ENCODE measurements at places on chromosomes 11 and 22.

- DNase-seq: no peak
These were observed 26.6 kb downstream of the TBX1 start for GRCh38 chr22:19786959-19787848.

DNA sequence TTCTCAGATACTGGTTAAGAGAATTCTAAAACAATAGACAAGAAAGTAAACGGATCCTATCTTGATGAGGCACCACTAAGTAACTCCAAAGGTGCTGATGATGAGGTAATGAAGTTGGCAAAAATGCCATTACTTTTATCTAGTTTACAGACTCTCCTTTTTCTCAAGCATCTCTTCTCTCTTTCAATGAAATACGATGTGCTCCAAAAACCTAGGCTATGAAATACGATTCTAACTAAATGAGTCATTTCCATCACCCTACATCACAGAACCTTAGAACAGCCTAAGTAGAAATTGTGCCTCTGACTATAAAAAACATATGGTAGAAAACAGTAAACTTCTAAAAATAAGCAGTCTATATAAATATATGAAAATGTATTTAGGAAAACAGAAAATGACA lies 58.9 kb upstream of the ARHGAP32 start:
- no peak for DNase-seq

GRCh38 chr11:120424970-120425332 lies 86.6 kb upstream of the GRIK4 start:
- no peak for DNase-seq

DNA sequence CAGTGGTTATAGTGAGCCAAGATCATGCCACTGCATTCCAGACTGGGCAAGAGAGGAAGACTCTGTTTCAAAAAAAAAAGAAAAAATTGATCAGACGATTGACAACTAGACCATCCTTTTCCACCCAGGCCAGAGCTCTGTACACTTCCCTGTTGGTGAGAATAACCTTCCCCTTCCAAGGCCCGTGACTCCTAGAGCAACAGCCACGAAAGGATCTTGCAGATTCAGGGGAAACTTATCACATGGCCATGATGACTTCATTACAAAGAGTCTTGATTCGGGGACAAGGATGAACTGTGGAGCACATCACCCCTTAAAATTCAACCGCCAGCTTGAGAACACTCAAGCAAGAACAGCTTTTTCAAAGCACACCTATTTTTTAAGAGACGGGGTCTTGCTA lies 10.3 kb downstream of the CD5 start:
- no peak for DNase-seq

DNA sequence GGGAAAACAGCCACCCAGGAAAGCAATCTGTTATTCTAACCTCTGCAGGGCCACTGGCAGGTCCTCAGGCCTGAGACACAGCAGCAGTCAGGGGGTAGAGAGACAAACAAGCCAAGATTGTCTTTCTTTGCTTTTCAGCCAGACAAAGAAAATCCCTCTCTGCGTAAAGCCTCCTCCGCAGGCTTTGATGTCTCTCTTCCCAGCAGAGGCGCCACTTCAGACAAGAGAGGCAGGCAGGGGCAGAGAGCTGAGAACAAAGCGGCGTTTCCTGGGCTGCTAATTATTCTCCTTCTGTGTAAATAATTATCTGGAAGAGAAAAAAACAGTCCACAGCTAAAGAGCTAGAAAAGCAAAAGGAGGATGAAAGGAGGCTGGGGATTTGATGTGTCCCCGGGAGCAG lies 102.7 kb upstream of the SEZ6L start:
- DNase-seq: no peak

DNA sequence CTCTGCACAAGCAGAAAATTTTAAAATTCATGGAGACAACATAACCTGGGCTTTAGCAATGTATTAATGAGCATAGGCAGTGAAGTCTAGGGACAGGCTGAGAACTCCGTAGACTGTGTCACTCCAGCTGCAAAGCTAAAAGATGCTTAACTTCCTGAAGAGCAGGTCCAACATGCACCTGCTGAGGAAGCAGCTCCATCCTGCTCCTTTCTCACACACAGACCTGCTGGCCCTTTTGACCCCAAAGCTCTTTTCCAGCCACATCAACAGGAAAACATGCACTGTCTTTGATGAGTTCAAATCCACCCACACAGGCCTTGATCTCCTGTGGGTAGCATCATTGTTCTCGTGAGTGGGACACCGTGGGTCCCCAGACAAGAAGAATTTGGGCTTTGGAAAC lies 36.0 kb downstream of the SYN3 start:
- no peak for DNase-seq

GRCh38 chr11:134478176-134478575 lies 66.1 kb upstream of the B3GAT1 start:
- DNase-seq: no peak

DNA sequence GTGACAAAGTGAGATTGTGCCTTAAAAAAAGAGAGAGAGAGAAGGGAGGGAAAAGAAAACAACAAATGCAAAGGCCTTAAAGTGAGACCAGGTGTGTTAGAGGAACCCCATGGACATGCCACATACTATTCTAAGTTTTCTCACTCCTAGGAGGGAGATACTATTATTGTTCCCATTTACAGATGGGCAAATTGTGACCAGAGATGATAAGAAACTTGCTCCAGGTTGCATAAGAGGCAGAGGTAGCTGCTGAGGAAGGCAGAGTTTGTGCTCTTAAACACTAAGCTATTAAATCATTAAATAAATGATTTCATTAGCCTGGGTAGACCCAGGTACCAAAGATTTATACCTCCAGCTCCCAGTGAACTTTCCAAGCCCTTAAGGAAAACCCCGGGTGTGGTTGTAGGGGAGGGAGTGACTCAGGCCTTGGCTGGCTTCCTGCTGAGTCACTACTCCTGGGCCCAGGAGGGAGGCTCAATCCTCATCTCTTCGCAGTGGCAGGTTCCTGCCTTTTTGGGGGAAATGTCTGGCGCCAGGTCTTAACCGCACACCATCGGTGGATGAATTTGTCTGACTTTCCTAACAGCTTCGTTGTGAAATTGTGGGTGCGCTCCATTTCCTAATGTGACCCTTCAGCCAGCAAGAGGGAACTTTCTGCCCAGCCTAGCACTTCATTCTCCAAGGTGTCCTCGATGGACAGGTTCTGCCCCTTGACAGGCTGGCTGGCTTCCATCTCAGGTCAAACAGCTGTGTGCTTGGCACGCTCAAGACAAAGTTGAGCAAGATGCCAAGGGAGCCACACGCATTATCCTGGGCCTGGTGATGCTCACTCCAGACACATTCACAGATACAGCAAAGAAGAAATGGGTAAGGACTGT lies 33.4 kb upstream of the PTPRJ start:
- DNase-seq: peak; percentile 60

- no peak for DNase-seq
These were observed 21.8 kb downstream of the ARFGAP2 start for GRCh38 chr11:47154616-47155570.

DNA sequence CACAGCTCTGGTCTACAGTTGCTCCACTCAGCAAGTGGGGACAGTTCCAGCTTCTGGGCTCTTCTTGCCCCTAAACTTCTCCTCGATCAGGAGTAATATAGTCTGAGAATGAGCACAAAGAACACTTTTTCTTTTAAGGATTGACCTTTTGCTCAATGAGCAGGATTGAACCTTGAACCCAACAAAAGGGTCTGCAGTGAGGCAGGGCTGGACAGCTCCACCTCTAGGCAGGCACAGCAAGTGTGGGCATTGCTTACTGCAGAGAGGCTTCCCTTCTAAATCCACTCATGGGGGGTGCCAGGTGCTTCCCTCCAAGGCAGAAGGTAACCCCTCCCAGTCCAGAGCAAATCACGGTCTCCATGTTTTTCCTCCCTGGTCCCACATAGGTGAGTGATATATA lies 279.5 kb downstream of the ST3GAL4 start:
- DNase-seq: no peak

- DNase-seq: no peak
These were observed 67.5 kb upstream of the OR5AN1 start for GRCh38 chr11:59291228-59291627.

GRCh38 chr11:34140149-34140548 lies 34.7 kb downstream of the NAT10 start:
- no peak for DNase-seq

- DNase-seq: no peak
These were observed 14.3 kb downstream of the TP53AIP1 start for GRCh38 chr11:128928400-128928799.

- no peak for DNase-seq
These were observed 16.5 kb upstream of the PRR5 start for GRCh38 chr22:44685384-44686056.

DNA sequence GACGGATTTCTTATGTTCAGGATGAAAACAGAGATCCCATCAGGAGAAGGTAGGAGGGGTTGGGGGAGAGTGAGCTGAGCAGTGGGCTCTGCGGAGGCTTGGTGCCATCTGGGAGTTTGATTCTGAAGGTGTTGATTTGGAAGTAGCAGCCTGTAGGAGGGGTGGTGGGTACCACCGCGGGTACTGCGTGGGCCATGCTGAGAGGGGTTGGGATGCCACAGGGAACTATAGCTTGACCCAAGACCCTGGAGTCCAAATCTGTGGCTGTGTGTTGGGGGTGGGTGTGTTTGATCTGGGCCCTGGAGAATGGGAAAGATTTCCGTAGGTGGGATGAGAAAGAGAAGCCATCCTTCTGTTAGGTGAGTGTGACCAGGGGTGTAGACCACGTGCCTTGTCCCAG lies 5.0 kb downstream of the INCENP start:
- DNase-seq: no peak

DNA sequence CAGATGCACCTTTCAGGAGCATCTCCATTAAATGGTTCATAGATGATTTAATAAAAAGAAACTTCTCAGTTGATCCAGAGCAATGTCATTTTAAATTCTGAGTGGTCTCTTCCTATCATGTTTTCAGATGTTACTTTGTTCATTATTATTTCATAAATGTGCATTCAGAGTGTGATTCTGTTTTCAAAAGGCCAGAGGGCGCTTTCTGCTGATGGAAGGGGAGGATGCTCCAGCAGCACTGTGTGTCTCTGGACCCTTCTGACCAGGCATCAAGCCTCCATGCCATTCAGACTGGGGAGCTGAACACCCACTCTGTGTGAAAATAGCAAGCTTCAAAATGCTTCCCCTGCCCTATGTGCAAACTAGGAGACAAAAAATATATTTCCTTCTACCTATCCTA lies 23.9 kb upstream of the CRTAM start:
- DNase-seq: no peak

- DNase-seq: no peak
These were observed 10.9 kb downstream of the TCIRG1 start for GRCh38 chr11:68049509-68050370.

DNA sequence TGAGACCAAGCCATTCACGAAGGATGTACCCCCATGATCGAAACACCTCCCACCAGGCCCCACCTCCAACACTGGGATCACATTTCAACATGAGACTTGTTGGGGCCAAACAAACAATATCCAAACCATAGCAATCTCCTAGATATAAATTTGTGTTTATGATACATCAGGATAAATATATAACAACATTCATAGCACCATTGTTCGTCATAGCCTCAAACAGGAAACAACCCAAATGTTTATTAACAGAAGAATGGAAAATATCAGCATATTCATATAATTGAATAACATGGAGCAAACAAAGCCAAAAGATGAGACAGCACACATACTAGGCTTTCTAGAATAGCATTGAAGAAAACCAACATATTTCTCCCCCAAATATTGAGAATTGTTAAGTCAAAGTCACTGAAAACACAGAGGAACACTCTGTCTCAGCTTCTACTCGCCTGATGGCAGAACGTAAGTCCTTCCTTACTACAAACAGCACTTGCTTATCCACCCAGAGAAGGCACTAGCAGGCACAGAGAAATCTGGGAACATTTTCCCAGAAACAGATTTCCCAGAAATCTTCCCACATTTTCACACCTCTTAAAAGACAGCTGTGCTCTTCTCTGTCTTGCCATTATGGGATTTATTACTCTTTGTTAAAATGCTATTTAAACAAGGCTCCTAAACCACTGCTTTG lies 8.1 kb upstream of the GDPD4 start:
- no peak for DNase-seq

DNA sequence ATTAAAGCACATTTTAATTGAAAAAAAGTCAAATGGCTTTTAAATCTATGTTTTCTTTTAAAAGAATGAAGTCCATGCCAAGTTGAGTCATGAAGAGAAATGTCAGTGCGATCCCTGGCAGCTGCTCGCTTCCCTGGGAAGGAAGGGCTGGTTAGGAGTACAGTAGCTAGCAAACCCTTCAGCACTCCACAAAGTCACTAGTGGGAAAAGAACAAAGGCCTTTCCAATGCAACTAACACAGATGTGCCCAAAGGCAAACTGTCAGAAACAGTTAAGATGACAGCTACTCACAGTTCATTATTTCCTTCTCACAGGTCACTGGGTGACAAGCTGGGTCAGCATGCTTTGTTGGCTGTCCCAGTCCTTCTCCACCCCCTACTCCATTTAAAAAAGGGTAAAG lies 308.7 kb downstream of the DCDC1 start:
- no peak for DNase-seq

DNA sequence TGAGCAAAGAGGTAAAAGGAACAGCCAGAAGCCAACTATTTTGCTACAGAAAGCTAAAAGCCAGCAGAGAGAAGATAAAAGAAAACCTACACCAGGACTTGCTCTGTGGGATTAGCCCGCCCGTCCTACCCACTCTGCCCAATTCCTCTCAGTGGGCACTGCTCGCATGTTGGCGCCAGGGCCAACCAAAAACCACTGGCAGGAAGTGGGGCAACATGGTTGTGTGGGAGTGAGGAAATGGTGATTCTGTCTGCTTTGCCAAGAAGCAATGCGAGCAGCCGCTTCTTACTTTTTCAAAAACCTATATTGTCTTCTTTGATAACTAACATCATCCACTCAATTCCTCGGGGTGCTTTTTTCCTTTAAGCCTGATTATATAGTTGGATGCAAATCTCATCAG lies 14.2 kb upstream of the APOA1 start:
- no peak for DNase-seq

- DNase-seq: no peak
These were observed 10.8 kb downstream of the ST3GAL4 start for GRCh38 chr11:126366064-126366822.

- no peak for DNase-seq
These were observed 802 bp downstream of the TENM4 start for GRCh38 chr11:79439886-79440570.

- no peak for DNase-seq
These were observed 8.6 kb upstream of the POLDIP3 start for GRCh38 chr22:42623301-42623751.

DNA sequence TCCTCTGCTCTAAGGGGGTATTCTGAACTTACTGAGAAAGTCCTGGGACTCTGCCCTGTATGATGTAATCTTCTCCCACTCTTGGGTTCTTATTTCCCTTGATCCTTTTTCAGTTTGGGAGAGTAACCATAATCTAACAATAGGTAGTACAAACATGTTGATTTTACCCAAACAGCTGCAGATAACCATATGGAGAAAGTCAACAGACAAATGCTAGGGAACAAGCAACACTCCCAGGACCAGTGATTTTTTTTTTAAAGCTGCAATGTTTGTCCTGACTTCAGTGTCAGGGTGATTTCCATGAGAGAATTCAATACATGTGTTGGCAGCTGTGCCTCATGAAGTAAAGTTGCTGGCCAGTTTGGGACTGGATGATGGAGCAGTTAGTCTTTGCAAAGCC lies 156.5 kb downstream of the FCHSD2 start:
- no peak for DNase-seq

Data from thoracic aorta (tissue), 2 donors.